ENCODE measurements at places on chromosomes 12 and 14.

DNA sequence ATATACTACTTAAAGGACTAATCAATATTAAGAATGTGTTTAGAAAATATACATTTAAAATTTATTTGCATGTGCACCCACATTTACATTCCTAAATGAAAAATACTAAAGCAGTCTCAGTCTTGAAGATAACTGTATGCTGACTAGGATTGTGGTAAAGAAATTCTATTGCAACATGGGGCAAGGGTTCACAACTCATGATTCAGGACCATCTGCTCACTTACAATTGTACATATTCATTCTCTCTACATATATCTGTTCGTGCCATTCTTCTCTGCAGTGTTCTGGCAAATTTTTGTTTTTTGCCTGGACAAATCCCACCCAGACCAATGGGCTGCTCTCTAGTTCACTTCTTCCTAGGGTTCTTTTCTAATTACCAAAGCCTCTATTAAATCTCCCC is 417.2 kb upstream of the NOVA1 start:
- DNase-seq: no peak

DNA sequence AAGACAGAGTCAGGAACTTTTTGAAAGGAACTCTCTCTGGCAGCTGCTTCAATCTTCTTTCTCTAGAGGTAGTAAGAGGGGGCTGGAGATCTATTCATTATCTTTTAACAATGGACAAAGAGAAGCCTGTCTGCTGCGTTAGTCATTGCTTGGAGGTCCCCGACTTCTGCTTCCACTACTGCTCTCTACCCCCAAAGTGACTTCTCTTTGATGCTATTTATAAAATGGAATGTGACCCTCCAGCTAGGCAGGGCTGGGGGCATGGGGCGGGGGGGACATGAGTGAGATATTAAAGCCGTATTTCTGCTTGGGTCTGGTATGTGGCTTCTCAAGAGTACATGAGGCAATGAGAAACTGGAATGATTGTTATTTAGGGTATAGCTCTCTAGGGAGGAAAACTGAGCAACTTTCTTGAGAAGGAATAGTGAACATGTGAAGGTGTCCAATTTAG is 41.4 kb upstream of the NUDT4 start:
- DNase-seq: no peak

DNA sequence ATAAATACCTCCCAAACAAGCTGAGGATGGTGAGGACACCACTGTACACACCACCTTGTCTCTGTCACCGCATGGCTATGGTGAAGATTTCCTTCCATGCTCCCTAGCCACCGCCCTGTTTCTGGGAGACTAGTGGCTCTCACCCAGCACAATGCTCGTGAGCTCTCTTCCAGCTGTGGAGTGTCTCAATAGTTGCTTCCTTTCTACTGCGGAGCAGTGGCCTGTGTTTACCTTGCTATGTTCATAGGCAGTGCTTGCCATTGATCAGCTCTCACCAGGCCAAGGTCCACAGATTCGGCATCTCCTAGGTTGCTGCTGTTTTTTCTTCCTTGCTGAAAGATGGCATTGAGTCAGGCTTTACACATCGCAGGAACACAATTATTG is 313.6 kb upstream of the RTL1 start:
- DNase-seq: no peak

DNA sequence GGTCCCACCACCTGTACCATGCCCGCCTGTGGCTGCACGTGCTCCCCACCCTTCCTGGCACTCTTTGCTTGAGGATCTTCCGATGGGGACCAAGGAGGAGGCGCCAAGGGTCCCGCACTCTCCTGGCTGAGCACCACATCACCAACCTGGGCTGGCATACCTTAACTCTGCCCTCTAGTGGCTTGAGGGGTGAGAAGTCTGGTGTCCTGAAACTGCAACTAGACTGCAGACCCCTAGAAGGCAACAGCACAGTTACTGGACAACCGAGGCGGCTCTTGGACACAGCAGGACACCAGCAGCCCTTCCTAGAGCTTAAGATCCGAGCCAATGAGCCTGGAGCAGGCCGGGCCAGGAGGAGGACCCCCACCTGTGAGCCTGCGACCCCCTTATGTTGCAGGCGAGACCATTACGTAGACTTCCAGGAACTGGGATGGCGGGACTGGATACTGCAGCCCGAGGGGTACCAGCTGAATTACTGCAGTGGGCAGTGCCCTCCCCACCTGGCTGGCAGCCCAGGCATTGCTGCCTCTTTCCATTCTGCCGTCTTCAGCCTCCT is 1.1 kb downstream of the INHBE start:
- DNase-seq: no peak

DNA sequence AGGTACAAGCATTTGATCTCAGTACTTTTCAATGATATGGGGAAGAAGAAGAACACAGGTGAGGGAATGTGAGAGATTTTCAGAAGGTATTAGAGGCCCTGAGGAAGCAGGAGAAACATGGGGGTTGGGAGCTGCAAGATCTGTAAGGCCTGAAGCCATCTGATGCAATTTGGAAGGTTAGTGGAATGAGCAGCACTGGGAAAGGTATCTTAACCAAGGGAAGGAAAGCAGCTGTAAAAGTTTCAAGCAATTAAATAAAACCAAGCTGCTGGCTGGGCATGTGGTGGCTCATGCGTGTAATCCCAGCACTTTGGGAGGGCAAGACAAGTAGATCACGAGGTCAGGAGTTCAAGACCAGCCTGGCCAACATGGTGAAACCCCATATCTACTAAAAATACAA is 104.4 kb upstream of the PARP11 start:
- DNase-seq: no peak

DNA sequence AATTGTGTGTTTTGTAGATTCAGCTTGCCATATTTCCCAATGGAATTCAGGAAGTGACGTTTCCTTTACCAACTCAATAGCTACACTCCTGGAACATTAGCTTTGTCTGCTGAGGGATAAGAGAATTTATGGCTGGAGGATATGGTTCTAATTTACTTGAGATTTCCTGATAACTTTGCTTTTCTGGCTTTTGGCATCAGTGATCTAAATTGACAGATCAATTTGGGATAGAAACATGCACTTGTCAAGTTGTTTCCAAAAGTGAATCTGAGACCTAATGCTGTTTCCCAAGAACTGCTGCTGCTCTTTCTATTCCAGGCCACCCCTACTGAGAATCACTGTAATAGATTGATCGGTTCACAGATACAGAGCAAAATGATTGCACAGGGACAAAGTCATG is 43.2 kb downstream of the MGAT4C start:
- no peak for DNase-seq

- no peak for DNase-seq
Observed at GRCh38 chr12:90333939-90334338, 621.0 kb downstream of the CCER1 start.

DNA sequence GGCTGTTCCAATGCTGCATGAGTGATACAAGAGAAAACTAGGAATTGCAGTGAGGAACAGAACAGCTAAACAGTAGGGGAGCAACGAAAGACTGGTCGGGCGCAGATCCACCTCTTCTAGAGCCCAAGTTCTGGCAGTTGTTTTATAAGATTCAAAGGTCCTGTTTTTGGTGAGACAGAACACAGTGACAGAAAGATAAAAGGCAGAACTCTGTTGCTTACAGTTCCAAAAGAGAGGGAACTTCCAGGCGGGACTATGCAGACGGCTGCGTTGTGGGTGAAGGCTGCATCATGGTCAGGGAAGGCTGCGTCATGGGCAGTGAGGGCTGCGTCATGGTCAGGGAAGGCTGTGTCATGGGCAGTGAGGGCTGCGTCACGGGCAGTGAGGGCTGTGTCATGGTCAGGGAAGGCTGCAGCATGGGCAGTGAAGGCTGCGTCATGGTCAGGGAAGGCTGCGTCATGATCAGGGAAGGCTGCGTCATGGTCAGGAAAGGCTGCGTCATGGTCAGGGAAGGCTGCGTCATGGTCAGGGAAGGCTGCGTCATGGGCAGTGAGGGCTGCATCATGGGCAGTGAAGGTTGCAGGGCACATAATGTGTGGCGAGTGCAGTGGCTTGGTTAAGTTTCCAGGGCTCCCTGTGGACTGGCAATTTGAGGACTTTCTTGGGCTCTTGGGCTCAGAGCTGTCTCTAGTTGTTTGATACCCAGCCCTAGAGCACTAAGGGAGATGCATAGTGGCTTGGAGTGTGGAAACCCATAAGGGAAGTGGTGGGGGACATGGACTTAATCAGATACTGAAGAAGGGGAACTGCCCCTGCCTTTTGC is 619.9 kb downstream of the AACS start:
- DNase-seq: no peak

DNA sequence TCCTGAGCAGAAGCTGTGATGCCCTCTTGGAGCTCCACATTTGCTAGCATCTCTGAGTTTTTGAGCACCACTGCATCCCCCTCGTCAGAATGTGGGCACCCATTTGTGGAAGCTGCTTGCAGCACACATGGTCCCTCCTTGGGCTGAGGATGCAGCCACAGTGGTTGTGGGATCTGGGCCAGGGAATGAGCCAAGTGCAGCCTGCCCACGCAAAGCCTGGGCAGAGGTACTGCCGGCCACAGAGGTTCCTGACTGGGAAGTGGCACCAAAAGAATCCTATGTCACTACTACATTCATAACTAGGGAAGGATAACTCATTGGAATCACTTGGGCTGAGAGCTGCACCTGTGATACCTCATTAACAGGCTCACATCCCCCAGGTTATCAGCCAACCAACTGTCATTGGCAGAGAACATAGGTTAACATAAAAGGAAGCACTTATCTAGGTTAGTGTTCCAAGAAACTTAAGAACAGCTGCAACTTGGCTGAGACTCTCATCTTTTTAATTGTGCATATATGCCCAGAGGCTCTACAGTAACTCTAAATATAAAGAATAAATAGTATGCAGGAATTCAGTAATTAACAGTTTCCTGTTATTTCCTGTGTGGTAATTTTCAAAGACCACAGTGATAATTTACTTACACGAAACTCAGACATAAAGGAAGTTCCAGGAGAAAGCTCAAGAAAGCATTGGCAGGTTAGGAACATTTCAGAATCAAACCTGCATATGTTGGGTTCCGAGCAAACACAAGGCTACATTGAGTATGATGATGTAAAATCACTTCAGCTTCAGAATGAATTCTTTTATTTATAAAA is 145.3 kb downstream of the BCAT1 start:
- DNase-seq: no peak

- DNase-seq: no peak
Observed at GRCh38 chr14:60657456-60658210, 8.4 kb upstream of the SIX1 start.

DNA sequence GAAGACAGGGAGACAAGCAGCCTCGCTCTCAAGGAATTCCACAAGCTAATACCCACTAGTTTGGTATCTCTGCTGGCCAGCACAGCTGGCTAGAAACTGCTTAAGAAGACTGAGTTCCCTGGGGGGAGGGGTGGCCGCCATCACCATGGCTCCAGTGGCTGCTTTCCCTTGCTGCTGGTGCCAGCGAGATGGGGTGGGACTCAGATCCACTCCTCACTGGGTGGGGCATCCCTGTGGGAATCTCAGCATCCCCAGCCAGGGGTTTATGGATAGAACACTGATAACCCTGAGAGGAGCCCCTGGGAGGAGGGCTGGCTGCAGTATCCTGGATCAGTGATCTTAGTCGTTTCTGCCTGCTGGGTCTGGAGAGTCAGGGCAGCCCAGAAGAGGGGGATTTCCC is 170.6 kb upstream of the MDGA2 start:
- no peak for DNase-seq

DNA sequence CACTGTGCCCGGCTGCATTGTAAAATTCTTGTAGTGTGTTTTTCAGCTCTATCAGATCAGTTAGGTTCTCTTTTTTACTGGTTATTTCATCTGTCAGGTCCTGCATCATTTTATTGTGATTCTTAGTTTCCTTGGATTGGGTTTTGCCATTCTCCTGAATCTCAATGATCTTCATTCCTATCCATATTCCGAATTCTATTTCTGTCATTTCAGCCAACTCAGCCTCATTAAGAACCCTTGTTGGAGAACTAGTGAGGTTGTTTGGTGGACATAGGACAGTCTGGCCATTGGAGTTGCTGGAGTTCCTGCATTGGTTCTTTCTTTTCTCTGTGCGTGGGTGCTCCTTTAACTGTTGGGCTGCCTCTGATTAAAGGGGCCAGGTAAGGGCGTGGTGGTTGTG is 5.6 kb upstream of the C1S start:
- DNase-seq: no peak

DNA sequence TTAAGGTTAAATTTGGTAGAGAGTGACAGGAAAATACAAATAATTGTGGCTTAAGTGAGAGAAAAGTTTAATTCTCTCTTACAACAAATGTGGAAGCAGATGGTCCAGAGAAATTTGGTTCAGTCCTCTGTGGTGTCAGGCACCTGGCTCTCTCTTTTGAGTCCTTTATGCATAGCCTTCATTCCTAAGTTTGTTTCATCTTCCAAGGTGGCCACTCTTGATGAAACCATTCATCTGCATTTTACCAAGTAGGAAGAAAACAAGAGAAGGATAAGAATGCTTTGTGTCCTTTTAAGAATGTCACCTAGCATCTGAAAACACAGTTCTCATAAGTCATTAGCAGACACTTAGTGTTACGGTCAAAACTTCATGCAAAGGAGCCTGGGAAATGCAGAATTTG is 442.5 kb downstream of the CCER1 start:
- no peak for DNase-seq

GRCh38 chr14:30020271-30020670 is 92.6 kb upstream of the PRKD1 start:
- DNase-seq: no peak

DNA sequence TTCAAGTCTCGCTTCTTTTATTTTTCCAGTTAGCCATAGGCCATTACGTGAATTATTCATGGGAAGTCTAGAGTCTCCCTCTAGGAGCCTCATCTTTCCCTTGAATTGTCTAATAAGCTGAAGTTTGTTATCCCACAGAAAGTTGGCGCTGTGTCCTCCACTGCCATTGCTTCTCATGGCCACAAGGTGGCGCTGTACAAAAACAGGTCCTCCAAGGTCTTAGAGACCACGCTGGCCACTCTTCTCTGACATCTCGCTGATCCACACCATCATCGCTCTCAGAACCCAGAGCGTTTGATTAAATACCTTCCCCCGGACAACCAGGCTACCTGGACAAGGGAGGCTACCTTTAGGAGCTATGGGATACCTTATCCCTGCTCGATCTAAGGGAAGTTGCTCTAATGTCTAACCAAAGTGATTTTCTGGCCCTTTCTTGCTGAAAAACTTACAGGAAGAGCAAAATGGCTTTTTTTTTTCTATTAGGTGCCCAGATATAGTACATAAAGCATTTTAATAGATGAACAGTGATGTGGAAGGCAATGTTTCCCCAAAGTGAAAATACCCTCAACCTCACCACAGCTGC is 110.0 kb downstream of the CCDC60 start:
- DNase-seq: no peak

- DNase-seq: no peak
Observed at GRCh38 chr14:29166507-29166906, 399.9 kb downstream of the FOXG1 start.

- DNase-seq: no peak
Observed at GRCh38 chr12:128009108-128009507, 257.9 kb upstream of the TMEM132C start.

DNA sequence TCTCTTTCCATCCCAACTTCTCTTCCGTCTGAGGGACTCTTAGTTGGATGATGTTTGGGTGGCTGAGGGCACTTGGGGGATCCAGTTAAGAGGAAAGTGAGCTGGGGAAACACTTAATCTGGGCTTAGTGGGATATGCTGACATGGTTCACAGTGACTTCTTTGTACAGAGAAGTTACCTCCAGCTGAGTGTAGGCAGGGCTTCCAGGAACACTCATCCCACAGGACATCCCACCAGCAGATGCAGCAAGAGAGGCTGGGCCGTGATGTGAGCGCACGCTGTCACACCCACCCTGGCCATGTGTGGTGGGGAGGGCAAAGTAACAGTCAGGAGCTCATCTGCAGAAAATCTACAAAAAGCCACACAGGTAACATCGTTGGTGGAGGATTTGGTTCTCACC is 832 bp upstream of the CACNA2D4 start:
- no peak for DNase-seq

- no peak for DNase-seq
Observed at GRCh38 chr14:52522581-52523345, 29.5 kb downstream of the TXNDC16 start.

GRCh38 chr14:101845896-101846295 is 84.4 kb downstream of the PPP2R5C start:
- no peak for DNase-seq

Data from right renal cortex interstitium (tissue), 3 donors.